ENCODE measurements at places on chromosomes 5 and 9.

GRCh38 chr5:72244862-72245371 is 75.1 kb downstream of the MRPS27 start:
- DNase-seq, result peak; percentile 75

- DNase-seq, result no peak
These were observed 444.2 kb upstream of the RIOK2 start for GRCh38 chr5:97627272-97627671.

DNA sequence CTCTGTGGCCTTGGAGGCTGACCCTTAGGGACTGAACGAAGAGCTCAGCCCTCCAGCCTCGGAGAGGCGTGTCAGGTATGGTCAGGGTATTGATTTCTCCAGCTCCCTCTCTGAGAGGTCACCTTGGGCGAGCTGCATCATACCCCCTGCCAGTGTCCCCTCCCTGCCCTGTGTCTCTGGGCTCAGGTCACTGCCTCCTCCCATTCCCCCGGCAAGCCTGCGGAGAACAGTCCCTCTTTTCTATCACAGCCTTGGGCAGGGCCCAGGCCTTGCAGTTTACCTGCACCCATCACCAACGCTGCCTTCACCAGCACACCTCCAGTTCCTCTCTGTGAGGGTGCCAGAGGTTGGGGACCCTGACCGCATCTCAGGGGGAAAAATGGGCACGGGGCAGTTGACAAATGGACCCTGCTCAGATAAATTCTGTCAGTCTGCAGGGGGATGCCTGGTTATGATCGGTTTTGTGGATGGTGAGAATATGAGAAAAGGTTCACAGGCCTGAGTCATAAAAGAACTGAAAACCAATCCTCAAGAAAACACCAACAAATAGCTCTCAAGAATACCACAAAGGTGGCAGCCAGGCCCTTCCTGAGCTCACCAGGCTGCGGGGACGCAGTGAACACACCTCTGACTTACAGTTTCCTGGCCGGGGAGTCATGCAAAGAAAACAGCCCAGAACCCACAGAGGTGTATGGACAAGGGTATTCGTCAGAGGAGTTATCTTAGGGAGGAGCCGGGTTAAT is 24.7 kb upstream of the RXRA start:
- DNase-seq, result no peak

DNA sequence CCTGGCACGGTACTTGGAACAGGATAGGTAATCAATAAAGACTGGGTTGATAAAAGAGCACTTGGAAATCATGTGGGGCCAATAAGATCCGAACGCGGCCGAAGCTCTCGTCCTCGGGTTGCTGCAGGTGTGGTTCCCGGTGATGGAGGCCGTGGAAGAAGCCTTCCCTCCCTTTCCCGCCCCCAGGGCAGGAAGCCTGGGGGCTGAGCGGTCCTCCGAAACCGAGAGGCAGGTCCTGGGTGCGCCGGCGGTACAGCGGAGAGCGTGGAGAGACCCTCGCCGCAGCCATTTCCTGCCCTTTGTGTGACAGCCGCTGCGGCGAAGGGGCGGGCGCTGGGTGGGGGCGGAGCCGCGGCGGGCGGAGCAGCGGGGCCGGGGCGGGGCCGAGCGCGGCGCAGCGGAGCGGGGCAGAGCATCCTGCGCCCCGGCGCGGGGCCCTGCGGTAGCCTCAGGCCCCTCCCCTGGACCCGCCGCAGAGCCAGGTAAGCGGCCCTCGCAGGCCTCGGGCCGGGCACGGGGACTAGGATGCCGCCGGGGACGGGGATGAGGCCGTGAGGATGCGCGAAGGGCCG is at the start of gene CYFIP2:
CYFIP2 (plus strand) TSS at position 410 of the 572 bp plus-strand sequence. CDS start 19,239 bp downstream, outside the sequence.
- peak; percentile 15 for DNase-seq

- no peak for DNase-seq
These were observed 371.5 kb downstream of the NR2F1-AS1 start for GRCh38 chr5:93209476-93209875.

GRCh38 chr5:169542811-169543210 is 40.8 kb upstream of the SPDL1 start:
- DNase-seq, result no peak

GRCh38 chr9:95966306-95966705 is 90.8 kb downstream of the ERCC6L2 start:
- no peak for DNase-seq
